ENCODE measurements at places on chromosomes 11 and 22.

DNA sequence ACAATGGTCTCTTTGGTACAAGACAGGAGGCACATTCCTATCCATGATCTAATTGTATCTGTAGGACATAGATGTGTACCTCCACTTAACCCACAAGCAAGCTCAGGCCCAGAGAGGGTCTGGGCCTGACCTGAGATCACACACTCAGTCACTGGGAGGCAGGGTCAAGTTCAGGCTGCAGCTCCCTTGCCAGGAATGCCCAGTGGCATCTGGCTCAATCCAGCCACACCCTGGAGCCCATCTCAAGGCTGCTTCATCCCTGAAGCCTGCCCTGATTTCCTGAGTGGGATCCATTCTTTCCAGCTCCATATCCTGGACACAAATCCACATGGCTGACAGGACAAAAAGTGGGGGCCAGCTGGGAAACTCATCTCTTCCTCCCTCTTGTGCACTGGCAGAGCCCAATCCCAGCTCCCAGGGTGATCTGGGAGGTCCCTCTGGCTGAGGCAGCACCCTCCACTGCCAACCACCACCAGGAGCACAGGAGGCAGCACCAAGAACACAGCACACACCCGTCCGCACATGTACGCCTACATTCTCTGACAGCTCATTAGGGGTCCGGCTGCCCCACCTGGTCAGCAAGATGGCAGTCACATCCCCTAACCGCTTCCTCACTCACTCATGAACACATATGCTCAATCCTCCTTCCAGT lies 39.2 kb upstream of the KLHL35 start:
- no peak for DNase-seq

- DNase-seq = no peak
Measured at GRCh38 chr11:100573911-100574513, 113.1 kb upstream of the ARHGAP42 start.

DNA sequence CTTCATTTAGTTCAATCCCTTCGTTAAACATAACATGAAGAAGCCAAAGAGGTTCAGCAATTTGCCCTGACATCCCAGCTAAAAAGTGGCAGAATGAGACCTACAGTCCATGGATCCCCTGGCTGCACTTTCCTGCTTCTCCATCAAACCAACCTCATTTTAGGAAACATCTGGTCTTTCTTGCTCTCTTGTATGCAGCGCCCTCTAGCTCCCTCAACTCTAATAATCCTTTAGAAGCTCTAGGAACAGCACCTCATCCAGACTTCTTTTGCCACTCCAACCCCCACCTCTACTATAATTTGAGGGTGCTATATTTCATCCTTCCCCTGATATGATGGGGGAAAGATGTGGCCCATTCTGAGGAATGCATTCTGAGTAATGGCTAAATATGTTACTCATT lies 7.4 kb downstream of the CNTF start:
- DNase-seq = peak; percentile 65

- DNase-seq = no peak
Measured at GRCh38 chr11:69874178-69874983, 55.2 kb upstream of the FGF3 start.

DNA sequence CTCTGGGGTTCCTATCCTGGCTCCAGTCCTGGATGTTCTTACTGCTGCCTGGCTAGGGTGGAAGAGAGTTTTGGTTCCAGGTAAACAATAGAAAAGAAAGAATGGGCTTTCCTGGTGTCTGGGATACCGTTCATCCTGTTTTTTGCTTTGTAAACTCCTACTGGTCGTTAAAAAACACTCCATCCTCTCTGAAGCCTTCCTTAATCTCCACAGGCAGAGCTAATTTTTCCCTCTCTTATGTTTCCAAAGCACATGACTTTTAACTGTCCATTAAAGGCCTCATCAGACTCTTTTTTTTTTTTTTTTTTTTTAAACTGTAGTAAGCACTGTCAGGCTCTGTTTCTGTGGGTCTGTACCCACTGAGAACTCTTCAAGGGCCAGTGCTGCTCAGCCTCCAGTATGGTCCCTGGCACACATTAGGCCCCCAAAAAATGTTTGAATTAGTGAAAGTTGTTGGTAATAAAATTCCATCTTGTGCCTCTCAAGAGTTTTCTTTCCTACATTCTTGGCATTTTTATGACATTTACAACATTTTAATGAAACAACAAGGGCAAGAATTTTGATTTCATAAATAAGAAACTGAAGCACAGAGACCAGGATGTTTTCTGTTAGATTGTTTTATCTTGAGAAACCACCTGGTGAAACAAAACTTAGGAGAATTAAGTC lies 104.2 kb downstream of the TEAD1 start:
- DNase-seq = no peak

DNA sequence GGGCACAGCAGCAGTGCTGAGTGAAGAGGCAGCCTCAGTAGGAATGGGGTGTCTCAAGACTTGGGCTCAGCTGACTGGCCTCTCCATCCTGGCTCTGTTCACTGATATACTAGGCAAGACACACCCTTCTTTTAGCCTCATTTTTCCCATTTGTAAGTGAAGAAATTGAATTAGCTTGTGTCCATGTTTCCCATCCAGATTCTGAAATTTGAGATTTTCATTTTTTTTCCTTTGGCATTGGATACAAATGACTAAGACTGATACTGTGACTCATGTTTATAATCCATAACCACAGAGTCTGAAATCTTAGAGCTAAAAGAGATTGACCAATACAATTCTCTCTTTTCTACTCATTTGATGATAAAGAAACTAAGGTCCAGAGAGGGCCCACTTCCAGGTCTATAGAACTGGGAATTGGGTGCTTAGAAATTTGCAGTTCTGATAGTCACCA lies 110.9 kb downstream of the KCNC1 start:
- no peak for DNase-seq

DNA sequence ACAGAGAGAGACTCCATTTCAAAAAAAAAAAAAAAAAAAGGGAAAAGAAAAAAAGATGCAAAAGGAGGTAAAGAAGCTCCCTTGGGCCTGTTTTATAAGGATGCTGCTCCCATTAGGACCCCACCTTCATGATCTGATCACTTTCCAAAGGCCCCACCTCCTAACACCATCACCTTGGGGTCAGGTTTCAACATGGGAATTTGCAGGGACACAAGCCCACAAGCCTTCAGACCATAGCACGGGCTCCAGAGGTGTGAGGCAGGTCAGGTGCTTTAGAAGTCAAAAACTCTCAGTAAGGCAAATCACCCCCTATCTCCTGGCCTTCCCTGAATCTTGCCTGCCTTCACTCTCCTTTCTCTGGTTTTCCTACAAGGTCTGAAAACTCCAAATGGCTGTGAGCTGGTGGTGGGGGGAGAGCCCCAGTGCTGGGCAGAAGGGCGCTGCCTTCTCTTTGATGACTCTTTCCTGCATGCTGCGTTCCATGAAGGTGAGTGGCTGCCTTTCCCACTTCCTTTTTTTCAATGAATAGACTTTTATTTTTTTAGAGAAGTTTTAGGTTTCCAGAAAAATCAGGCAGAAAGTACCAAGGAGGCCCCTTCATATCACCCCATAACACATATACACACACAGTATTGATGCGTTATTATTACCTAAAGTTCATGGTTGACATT lies 13.2 kb downstream of the ASPHD2 start:
- DNase-seq = no peak

DNA sequence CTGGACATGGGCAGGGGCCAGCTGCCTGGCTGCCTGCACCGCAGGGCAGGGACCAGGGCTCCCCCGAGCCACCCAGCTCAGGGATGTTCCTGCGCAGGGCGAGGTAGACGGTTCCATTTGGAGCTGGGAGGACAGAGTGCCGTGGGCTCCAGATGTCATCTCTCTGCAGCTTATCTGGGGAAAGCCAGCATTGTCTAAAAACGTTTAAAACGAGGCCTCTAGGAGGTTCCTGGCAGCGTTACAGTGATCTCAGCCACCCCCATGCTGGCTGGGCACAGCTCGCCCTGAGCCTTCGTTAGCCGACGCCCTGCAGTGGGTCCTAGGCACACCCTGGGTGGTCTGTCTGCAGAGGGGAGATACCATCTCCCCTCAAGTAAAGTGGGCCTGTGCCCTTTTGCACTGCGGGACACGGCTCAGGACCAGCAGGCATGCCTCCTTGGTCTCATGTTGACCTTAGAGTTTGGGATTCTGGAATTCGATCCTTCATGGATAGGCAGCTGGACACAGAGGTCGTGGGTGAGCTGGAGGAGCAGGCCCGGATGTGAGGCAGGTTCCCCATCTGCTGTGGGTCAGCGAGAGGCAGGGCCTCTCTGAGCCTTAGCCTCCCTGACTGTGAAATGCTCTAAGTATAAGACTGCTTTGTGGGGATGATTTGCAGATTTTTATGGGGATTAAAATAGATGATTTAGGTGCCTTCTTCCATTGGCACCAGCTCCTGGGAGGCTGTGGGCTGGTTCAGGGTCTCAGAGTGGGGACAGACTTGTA lies 14.1 kb downstream of the SYNGR1 start:
- DNase-seq = peak; percentile 49

DNA sequence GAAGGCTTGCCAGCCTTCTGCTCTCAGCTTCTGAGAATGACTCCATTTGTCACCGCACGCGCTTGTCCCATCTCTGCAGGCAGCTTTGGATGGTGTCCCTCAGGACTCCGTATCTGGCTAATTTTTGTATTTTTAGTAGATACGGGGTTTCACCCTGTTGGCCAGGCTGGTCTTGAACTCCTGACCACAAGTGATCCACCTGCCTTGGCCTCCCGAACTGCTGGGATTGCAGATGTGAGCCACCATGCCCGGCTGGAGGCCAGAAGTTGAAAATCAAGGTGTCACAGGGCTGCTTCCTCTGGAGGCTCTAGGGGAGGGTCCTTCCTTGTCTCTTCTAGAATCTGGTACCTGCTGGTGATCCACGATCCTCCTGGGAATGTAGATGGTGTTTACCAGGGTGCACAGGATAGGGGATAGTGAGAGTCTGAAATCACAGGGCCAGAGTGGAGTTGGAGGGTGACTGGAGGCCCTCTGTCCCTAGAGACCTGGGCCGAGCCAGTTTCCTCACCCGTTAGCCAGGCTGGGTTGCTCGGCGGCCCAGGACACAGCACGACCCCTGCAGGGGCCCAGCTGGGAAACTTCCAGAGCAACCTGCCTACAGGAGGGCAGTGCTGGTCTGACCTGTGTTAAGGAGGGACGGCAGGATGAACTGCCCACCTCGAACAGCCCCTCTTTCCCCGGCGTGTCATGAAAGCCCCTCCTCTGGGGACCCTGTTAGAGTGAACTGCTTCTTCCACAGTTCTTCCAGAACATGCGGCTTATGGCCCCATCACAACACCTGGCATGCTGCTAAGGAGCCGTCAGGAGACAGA lies 48.9 kb upstream of the SHANK2 start:
- no peak for DNase-seq

- no peak for DNase-seq
Measured at GRCh38 chr11:76185511-76185910, 20.8 kb downstream of the WNT11 start.

DNA sequence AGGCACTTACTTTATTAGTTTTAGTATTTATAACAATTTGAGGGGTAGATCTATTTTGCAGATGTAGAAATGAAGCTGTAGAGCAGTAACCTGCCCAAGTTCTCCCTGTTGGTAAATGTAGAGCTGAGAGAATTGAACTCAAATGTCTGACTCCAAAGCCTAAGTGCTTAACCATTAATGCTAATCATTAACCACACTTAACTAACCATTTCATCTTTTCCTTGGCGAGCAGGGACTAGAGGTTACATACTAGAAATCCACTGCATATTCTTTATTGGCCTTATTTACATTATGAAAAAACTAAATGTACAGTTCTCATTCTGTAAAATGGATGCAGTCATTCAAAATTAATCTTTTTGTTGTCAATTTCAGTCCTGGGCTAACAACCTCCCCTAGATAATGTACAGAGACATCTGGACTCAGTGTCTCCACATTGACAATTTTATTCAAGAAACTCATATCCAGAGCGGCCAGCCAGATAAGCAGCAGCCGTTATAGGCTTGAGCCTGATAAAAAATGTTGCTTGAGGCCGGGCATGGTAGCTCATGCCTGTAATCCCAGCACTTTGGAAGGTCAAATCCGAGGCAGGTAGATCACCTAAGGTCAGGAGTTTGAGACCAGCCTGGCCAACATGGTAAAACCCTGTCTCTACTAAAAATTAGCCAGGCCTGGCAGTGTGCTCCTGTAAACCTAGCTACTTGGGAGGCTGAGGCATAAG lies 76.7 kb upstream of the PICALM start:
- DNase-seq = no peak

DNA sequence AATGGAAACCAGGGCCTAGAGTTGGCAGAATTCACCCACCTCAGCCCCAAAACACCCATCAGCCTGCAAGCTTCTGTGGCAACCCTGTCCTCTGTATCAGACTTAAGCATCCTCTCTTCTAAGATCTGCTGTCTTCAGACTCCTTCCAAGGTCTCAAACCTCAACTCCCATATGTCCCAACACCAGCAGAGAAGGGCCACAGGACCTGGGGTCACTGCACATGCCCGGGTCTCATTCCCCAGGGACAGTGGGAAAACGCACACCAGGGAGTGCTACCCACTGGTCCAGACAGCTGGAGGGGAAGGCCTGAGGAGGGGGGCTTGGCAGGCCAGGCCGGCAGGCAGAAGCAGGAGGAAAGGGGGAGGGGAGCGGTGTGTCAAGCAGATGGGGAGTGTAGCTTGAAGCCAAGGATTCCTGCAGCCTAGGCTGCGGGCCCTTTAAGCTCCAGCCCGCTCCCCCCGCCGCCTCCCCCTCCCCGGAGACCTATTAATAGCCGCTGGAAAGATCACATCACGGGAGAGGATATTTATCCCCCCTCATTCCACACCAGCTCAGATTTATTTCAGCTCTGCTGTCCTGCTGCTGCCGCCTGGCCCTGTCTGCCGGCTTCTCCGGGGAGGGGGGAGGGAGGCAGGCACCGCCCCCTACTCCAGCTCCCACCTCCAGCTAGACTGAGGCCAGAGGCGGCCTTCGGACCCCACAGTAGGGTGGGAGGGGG lies 16.7 kb downstream of the BCL9L start:
- DNase-seq = no peak

DNA sequence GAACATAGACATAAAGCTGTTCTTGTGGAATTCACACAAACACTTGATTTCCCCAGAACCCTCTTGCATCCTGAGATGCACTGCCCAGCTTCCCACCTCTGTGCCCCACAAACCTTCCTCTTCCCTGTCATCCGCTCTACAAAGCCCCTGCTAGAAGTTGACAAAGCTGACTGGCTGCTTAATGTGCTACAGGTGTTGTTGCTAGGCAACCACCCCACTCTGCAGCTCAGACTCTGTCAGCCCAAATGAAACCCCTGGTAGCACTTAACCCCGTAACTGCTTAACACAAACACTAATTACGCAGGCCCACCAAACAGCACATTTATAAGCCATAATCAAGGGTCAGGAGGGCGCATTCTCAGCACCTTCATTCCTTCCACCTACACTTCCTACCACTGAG lies 172.0 kb upstream of the CADM1 start:
- DNase-seq = no peak

GRCh38 chr22:47152938-47153337 lies 390.5 kb downstream of the TBC1D22A start:
- no peak for DNase-seq
